Activated CD4-positive, alpha-beta memory T cell treated with anti-CD3 and anti-CD28 coated beads, Interleukin-2, amount 10 ng/mL, durations not matched to agents 7 days and 5 days (primary cell): ENCODE measurements at places on chromosomes 1 and 21.

GRCh38 chr1:79859212-79859948 lies 852.9 kb upstream of the ADGRL4 start:
- no peaks in the 10 kb centered on the region for H3K4me1 ChIP-seq
- H3K27me3 ChIP-seq = no peaks in the 10 kb centered on the region
- H3K36me3 ChIP-seq = no peaks in the 10 kb centered on the region
- no peak for DNase-seq

- peaks cover 28% of the 10 kb centered on the region for H3K4me1 ChIP-seq
- H3K27me3 ChIP-seq = no peaks in the 10 kb centered on the region
- DNase-seq = no peak
- peak overlapping the region; percentile 67 for H3K27ac ChIP-seq
Measured at GRCh38 chr21:14591377-14591776, 45.3 kb upstream of the SAMSN1 start.

GRCh38 chr21:33124889-33125288 lies 54.9 kb downstream of the OLIG1 start:
- H3K4me1 ChIP-seq = peaks cover 3% of the 10 kb centered on the region
- no peak for DNase-seq
- peaks cover 26% of the 10 kb centered on the region for H3K27me3 ChIP-seq
- H3K27ac ChIP-seq = no peak overlapping the region

- peak overlapping the region; percentile 63 for H3K27ac ChIP-seq
- no peaks in the 10 kb centered on the region for H3K36me3 ChIP-seq
- peaks cover 2% of the 10 kb centered on the region for H3K27me3 ChIP-seq
Measured at GRCh38 chr1:230066031-230066430, 1.0 kb upstream of the GALNT2 start.

GRCh38 chr21:31473685-31474345 lies 129.8 kb upstream of the TIAM1 start:
- H3K36me3 ChIP-seq = no peaks in the 10 kb centered on the region
- no peak overlapping the region for H3K27ac ChIP-seq
- H3K4me3 ChIP-seq = no peak overlapping the region
- no peaks in the 10 kb centered on the region for H3K4me1 ChIP-seq
- H3K27me3 ChIP-seq = peaks cover 5% of the 10 kb centered on the region
